ENCODE measurements at places on chromosomes 4 and X.
A peak's percentile ranks its signal among the peaks of the same experiment; 100 is the strongest.

DNA sequence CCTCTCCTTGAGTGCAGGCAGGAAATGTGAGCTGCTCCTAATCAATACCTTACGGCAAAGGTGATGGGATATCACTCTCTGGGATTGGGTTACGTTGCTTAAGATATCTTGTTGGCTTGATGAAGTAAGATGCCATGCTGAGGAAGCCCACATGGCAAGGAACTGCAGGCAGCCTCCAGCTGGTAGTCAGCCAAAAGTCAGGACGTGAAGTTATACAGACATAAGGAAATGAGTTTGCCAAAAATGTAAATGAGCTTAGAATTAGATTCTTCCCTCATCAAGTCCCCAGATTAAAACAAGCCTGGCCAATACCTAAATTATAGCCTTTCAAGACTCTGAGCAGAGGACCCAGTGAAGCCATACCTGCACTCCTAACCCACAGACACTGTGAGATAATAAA is 155.0 kb downstream of the QDPR start:
- no peak for DNase-seq

- no peak for DNase-seq
These were observed 191.6 kb downstream of the ANAPC10 start for GRCh38 chr4:144906181-144906925.

DNA sequence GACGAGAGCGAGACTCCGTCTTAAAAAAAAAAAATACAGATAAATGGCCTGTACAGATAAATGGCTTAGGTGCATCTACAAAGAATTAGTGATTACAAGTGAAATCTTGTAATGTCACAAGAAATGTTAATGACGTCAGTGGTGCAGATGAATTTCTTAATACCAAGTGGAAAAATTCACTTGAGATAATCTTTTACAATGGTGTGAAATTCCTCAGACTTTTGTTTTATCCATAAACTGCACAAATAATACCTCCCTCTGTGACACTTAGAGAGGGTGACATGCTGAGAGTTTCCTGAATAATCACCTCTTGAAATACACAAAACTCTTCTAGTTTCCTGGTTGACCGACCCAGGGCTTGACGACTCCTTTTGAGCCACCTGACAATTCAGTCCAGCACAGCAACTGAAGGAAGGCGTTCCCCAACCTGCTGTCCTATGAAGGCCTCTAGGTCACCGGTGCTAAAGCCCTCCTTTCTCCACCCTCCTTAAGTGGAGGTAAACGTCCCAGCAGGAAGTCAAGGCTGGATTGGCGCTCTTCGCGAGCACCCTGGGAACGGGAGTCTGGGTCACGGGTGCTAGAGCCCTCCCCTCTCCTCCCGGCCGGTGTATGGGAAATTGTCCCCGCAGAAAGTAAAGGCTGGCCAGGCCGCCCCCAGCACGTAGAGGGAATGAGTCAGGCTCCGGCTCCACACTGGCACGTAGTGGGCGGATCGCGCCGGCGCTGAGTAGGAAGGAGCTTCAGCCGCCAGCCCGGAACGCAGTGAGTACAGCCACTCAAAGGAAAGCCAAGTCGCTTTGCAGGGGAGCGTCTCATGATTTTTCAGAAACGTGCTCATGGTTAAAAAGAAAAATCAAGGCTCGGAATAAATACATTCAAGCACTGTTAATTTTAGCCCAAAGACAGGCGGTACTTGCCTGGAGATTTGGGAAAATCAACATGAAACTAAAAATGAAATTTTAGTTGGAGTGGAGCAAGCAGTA is at the start of gene TMEM144:
TSS of gene TMEM144 (plus strand) at position 662 of the 983 bp plus-strand sequence. CDS start 2,182 bp downstream, outside the sequence.
- DNase-seq: peak; percentile 39

DNA sequence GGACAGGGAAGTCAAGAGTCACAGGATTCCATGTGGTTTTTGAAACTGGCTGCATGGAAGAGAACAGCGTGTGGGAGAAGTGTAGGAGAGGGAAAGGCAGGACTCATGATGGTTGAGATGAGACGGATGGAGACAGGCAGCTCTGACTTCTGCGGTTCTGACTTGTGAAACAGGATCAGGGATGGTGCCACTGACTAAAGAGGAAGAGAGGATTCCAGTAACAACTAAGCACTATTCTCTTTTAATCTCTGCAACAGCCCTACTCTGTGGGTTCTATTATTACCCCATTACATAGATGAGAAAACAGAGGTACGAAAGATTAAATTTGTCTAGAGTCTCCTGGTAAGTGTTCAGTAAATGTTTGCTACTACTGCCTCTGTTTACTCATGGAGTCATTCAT is 156.3 kb downstream of the CBR4 start:
- DNase-seq: no peak

GRCh38 chrX:87900320-87900908 is 382.8 kb downstream of the KLHL4 start:
- DNase-seq: no peak

DNA sequence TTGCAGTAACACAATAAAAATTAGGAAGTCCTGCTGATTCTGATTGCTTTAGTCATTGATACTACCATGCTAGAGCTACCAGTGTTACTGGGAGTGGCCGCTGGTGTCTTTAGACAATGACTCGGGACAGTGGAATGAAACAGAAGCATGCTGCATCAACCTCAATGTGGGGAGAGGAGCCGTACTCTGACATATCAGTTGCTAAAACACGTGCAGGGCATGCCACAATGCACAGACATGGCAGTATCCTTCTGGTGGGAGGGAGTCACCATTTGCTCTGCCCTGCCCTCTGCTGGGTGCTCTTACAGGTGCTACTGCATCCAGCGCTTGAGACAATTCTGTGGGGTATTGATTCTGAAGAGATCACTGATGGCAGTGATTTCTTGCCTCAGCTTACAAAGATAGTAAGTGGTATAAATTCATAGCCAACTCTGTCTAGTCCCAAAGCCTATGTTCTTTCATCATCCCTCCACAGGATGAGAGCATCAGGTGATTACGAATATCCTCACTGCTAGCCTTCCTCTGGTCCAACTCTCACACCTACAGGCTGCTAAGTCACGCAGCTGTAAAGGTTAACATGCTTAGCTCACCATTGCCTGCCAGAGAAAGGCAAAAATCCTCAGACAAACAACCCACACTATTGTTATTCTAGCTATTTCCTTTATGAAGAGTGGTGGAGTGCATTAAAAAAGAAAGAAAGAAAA is 43.7 kb downstream of the NSG1 start:
- DNase-seq: peak; percentile 16

DNA sequence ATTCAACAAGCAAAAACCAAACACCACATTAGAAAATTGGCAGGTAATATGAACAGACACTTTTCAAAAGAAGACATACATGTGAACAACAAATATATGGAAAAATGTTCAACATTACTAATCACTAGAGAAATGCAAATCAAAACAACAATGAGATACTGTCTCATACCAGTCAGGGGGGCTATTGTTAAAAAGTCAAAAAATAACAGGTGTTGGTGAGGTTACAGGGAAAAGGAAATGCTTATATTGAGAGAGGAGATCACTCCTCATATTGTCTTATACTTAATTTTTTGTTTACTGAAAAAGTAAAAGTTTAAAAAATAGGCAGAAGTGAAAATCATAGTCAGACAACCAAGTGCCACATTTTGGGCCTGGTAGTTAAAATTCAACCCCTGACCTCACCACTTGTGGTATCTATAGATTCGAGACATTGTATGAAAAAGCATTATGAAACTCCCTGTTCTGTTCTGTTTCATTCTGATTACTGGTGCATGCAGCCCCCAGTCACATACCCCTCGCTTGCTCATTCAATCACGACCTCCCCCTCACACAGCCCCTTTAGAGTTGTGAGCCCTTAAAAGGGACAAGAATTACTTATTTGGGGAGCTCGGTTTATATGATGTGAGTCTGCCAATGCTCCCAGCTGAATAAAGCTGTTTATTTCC is 153.7 kb upstream of the FGF16 start:
- DNase-seq: no peak

- no peak for DNase-seq
These were observed 393 bp downstream of the SH3KBP1 start for GRCh38 chrX:19886883-19887531.

DNA sequence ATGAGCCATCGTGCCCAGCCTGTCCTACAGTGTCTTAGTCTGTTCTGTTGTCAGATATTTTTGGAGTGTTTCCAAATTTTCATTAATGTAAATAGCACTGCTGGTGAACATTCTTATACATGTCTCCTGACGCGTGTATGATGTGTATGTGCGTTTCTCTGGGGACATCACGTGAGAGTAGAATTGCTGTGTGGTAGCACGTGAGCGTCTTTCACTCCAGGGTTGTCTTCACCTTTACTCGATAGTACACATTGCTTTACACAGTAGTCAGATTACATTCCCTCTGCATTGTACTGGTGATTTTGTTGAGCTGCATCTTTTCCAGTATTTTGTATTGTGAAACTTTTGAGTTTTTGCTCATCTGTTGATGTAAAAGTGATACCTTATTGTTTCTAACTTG is 60.0 kb downstream of the ARHGAP10 start:
- no peak for DNase-seq

DNA sequence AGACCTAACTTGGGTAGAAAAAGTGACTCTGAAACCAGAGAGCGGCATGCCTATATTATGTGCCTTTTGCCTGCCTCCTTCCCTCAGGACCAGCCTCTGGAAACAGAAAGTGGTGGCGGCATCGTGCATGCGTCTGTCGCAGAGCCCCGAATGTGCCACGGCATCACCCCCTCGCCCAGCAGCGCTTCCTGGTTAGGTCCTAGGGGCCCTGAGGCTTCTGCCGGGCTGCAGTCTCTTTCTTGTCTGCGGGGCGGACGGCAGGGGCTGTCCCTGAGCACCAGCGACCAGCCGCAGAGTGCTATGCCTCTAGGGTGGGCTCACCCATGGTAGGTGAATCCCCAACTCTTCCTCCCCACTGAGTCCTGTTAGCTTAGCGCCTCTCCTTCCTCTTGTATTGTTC is 68.7 kb downstream of the VSIG4 start:
- no peak for DNase-seq

- no peak for DNase-seq
These were observed 220.8 kb downstream of the NWD2 start for GRCh38 chr4:37465296-37465695.

GRCh38 chrX:100673397-100673953 is 29.5 kb downstream of the SRPX2 start:
- no peak for DNase-seq

- no peak for DNase-seq
These were observed 175.6 kb upstream of the ARX start for GRCh38 chrX:25191403-25191802.

DNA sequence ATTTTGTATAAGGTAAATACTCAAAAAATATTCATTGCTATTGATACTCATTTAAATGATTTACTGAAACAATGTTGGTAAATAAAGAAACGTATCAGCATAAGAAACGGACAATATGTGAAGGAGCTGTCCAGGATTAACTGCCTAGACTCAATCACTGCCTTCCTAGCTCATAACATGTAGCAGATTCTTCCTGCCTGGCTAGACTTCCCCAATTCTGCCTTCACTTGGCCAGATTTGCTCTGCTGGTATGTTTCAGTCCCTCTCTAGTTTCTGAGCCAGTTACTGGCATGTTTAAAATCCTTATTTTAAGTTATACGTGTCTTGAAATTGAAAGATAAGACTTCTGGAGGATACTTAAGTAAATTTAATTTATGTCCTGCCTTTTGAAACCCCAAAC is 740.3 kb downstream of the CENPC start:
- DNase-seq: no peak

DNA sequence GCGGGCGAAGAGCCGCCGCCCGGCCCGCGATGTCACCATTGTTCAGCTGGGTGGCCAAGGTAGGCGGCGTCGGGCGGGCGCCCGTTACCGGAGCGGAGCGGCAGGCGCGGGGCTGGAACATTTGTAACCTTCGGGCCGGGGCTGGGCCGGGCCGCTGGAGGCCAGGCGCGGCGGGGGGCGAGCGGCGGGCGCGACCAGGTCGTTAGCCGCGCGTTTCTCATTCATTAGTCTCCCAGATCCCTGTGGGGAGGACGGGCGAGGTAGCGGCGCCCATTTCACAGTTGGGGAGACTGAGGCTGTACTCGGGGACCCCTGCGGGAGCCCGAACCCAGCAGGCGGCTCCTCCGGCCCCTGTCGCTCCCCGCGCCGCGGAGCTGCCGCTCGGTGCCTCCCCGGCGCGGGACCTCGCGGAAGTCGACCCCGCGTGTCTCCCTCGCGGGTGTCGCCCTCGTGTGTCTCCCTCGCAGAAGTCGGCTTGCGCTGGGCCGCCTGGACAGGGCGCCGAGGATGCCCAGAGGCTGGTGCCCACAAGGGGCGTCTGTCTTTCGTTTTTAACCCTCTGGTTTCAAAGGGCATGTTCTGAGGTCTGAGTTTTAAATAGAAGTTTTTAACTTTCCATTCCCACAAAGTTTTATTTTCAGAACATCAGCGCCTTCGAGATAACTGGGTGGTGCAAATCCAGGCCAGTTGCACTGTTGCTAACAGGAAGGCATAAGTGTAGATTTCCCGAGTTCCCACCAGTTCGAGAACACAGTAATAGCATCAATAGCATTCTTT is 17.5 kb downstream of the PTTG2 start:
- DNase-seq: peak; percentile 53

DNA sequence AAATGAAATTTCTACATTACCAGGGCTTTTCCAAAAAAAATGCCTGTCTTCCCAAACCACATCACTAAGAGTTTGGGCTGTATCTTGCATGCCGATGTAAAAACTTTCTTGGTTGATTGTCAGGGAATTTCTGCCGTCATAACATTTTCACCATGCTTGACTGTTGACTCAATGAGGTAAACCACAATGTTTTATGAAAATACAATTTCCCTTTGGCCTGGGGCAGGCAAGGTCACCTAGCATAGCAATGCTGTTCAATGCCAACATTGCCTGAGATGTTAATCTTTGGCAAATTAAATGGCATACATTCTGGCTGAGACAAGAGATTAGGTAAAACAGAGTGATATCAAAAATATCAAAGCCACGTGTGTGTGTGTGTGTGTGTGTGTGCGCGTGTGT is 137.1 kb upstream of the TBL1X start:
- DNase-seq: no peak

- no peak for DNase-seq
These were observed 21.5 kb downstream of the DNAAF6 start for GRCh38 chrX:107227780-107228485.
